ENCODE measurements at places on chromosomes 12 and 14.

DNA sequence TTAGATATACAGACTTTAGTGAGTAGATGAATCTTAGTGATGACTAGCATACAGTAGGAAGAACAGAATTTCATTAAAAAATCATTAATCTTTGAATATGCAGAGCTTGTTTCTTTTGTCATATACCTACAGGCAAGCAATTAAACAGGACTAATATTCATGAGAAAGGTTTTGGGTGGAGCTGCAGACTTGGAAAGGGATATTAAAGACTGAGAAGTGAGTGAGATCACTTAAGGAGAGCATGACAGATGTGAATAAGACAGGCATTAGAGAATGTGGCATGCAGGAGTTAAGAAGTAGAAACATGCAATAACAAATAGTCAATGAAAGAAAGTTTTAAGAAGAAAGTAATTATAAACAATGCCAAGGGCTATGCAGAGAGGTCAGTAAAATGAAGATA is 187.7 kb downstream of the TMTC3 start:
- no peak for DNase-seq

DNA sequence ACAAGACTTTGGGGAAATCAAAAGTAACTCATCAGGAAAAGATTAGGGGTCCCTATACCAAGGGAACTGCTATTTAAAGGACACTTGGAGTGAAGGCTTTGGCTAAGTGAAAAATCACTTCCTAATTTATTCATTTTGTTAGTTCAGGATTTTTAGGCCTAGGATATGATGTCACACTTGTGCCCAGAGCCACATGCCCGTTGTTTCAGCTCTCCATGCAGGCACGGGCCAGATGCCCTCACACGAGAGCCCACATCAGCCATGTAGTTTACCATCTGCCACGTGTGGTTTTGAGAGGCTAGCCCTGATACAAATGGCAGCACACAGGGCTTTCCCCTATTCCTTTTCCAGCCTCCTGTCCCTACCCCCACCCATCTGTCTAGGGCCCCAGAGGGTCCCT is 11.9 kb upstream of the LRP1-AS start:
- no peak for DNase-seq

- DNase-seq: no peak
Observed at GRCh38 chr14:71013551-71014192, 106.4 kb downstream of the PCNX1 start.

DNA sequence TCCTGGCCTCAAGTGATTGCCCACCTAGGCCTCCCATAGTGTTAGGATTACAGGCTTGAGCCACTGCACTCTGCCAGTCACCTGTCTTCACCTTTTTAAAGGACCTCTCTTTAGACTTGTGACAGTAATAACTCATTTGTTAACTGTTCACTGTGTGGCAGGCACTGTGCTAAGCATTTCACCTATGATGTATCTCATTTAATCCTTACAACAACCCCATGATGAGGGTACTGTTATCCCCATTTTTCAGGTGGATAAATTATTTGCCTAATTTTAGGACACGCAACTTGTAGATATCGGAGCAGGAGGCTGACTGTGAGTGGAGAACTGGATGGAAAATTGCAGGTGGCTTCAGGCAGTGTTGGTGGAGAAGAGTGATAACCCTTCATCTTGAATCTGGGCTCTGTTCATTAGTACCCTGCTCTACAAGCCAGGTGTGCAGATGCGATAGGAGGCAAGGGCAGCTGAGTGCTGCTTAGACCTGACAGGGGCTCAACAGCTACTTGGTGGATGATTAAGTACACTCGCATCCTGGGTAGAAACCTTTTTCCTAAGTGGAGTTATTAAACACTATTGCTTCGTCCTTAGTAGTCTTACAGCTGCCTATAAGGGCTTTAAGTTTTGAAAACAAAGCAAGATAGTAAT is 2.7 kb downstream of the TCTN1 start:
- DNase-seq: no peak

DNA sequence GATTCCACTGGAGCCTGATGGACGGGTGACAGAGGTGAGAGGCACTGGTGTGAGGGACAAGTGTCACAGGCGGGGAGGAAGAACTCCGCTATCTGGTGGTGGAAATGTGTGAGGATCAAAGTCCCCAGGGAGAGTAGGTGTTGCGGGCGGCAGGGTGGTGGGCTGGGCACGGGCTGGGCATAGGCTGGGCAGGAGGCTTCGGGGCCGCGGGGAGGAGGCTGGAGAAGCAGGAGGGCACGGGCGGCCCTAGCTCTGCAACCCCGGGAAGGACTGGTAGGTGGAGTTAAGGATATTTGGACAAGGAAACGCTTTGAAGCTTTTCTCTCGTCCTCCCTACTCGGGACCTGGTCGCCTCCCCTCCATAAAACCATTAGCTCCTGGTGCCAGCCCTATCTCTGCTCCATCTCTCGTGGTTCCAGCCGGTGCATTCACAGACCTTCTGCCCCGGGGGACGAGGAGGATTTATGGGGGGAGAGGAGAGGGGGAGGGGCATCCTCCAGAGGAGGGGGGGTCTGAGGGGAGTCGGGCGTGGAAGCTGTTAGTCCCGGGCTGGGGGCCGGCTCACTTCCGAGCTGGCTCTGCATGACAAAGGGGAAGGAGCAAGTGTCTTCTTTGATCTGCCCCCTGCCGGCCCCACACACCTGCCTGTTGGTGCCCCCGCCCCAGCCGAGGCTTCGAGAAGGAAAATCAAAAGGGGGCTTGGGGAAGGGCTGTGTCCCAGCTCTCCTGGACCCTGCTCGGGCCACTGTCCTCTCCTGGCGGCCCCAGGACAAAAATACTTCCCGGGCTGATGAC is 504 bp downstream of the WNT5B start:
- no peak for DNase-seq

DNA sequence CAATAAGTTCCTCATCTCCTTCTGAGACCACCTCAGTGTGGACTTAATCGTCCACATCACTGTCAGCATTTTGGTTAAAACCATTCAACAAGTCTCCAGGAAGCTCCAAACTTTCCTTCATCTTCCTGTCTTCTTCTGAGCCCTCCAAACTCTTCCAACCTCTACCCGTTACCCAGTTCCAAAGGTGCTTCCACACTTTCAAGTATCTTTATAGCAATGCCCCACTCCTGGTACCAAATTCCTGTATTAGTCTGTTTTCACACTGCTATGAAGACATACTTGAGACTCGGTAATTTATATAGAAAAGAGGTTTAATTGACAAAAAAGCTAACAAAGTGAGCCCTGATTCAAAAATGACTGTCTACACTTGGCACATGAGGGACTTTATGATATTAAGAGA is 22.8 kb downstream of the EMP1 start:
- DNase-seq: no peak

- no peak for DNase-seq
Observed at GRCh38 chr12:94535510-94535921, 75.8 kb upstream of the CEP83 start.

- DNase-seq: peak; percentile 17
Observed at GRCh38 chr14:61644834-61645233, 50.5 kb upstream of the HIF1A start.

DNA sequence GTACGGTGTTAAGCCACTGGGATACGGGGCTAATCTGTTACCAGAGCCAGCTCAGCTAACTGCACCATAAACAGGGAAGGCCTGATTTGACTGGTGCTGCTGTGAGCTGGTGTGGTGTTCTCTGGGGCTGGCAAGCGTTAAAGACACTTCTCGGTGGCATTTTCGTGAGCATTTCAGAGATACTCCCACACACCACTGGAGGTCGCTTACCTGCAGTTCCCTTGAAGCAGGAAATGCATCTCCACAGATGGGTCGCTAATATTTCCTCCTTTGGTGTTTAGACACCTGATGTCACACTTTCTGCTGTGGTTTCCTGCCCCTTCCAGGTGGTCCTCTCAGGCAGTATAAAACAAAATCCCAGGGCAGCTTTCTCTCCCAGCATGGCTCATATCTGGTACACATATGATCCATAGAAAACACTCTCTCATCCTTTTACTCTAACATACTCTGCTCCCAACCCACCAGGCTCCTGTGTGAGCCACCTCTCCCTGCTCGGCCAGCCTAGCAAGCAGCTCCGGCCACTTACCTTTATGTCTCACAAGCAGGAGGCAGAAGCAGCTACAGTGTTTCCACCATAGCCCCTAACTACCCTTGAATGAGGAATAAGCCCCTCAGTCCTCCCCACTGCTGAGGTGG is 129.9 kb upstream of the GRIN2B start:
- DNase-seq: no peak

DNA sequence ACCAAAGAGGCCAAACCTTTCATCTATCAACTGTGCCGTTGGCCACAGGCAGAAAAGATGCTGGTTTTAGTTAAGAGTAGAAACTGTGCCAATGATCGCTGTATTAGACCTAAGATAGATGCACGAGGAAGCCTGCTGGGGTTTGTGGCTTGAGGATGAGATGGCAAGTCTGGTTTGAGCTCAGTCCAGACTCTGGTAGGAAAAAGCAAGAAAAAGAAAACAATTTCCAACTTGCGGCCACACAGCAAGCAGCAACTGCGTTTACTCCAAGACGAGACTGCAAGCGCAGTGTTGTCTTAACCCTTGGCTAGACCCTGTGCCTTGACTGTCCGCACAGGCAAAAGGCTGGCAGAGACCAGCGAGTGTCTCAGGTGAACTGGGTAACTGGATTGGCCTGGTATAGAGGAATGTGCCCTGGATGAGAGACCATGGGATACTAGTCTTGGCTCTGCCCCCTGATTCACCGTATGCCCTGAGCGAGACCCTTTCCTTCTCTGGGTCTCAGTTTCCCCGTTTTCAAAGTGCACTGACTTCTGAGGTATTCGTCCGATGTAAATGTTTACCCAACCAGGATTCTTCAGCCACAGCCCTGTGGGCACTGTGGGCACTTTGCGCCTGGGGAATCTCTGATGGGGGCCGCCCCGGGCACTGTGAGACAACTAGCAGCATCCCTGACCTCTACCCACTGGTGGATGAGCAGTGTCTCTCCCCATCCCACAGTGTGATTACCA is 113.4 kb downstream of the DICER1 start:
- no peak for DNase-seq

DNA sequence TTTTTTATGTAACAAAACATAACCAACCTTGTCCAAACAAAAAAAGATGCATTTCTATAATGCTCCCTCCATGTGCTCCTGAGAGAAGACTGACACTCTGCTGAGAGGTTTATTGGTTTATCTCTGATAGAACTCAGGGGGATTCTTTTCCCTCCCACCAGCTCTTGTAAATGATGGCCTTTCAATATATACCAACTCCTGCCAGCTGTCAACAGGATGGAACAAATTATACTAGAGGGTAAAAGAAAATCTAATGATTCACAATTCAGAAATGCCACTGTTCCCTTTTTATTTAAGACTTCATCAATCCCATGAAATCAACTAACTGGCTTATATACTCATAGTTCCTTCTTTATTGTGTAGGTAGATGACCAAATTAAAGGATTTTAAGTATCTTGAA is 25.4 kb downstream of the PSMC1 start:
- no peak for DNase-seq

DNA sequence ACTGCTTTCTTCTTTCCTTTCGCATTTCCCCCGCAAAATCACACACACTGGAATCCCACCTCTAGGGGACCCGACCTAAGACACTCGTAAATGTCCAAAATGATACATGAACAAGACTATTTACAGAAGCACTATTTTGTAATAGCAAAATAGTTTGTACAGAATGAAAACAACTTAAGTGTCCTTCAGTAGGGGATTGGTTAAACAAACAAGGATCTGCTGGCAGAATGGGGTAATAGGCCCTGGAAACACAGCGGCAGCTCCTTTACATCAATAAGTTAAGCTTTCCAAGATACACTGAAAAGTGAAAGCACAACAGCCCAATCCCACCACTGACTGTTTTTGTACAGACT is 48.8 kb downstream of the LTBP2 start:
- DNase-seq: no peak

DNA sequence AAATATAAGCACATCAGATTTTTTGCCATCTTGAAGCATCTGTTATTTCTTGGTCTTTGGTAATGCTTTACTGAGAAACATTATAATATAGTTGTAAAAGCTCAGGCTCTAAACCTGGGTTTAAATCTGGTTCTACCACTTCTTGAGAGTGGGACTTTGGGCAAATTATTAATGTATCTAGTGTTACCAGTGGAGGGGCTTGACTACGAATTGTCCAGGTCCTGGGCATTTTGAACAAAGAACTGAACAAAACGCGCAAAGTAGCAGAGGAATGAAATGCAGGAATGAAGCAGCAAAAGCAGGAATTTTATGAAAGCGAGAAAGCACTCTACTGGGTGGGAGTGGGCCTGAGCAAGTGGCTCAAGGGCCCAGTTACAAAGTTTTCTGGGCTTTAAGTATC is 50.8 kb downstream of the CAND1 start:
- DNase-seq: no peak

DNA sequence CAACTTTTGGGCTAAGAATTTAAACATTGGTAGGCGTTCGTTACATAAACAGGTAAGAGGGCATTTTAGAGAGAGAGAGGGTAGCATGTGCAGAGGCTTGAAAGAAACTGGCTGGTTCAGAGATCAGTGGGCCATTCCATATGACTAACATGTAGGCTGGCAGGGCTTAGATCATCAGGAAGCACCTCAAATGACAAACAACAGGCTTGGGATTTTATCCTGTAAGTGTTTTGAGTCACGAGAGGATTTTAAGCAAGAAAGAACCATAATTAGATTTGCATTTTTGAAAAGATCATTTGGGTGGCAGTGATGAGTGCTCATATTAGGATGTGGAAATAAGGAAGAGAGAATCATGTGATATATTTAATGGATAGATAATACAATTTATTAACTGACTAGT is 8.7 kb upstream of the PLEKHA5 start:
- DNase-seq: no peak

Measured in CD4-positive, alpha-beta T cell treated with Interleukin-6 for 4 hours (primary cell).